ENCODE measurements at places on chromosomes 11 and 22.

- DNase-seq: no peak
Observed at GRCh38 chr11:24828938-24829605, 332.2 kb downstream of the LUZP2 start.

DNA sequence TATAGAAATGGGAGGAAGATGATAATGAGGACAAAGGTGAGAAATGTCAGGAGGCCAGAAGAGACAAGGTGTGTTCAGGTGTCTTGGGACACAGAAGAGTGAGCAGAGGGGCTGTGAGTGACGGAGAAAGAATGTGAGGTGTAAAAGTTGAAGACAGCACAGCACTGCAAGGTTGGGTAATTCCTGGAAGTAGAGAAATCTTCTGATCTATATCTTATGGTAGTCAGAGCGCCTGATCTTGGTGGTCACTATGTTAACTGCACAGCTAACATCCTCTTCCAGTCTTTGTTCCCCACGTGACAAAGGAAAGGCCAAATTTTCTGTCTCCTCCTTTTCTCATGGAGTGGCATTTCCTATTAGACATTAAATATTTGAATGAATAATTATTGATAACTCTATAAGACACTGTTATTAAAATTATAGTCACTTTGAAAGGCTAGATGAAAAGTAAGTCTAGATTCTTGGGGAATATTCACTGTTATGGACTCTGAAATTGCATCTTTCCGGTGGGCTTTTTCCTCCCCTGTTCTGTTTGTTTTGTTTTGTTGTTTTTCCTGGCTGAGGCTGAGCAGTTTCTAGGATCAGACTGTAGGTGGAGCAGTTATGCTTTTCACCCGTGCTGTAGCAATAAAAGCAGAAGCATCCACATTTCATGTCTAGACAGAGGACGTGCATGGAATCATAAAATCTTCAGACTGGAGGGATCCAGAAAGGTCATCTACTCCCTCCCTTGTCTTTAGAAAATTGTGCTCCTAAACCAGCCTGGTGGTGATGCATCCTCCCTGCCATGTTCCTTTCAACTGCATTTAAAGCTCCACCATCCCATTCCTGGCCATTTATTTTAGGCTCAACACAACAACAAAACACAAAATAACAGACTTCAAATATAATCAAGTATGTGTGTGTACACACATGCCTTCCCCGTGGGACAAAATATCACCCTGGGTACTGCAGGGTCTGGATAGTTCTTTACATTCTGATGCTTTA, 26.6 kb downstream of the SC5D start:
- DNase-seq: no peak

GRCh38 chr22:50739894-50740293, 1.9 kb downstream of the ACR start:
- no peak for DNase-seq

DNA sequence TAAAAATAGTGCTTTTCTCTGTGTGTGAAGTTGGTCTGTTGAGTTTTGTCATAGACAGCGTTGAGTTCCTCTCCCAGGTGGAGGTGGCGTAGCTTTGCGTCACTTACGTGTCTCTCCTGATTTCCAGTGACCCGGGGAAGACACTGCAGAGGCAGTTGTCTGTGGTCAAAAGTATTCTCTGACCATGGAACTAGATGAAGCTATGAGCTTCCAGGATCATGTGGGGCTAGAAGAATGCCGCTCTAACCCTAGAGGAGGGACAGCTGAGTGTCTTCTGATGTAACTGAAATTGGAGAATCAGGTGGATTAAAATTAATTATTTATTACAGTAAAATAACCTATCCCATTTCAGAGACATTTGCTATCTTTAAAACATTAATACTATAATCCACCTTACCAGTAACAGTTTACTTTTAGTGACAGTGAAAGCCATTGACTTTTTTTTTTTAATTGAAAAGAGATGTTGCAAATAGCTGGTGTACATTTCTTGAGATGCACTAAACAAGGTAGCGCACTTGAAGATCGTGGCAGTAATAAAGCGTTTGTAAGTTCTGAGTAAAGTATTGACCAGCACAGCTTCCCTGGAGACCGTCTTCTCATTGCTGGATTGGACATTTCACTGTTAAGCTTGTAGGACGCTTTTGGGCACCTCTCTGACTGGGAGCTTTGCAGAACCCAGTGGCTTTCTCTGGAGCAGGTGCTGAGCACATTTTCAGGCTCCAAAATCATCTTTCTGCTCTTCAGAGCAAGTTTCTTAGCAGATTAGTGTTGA, 9.7 kb downstream of the CAT start:
- DNase-seq: no peak

DNA sequence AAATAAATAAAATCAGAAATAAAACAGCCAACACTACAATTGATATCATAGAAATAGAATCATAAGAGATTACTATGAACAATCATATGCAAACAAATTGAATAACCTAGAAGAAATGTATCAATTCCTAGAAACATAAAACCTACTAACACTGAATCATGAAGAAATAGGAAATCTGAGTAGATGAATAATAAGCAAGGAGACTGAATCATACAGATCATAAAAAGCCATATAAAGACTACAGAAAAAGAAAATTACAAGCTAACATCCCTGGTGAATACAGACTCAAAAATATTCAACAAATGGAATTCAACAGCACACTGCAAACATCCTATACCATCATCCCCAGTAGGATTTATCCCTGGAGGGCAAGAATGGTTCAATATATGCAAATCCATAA, 135.6 kb downstream of the SBF2 start:
- DNase-seq: no peak

DNA sequence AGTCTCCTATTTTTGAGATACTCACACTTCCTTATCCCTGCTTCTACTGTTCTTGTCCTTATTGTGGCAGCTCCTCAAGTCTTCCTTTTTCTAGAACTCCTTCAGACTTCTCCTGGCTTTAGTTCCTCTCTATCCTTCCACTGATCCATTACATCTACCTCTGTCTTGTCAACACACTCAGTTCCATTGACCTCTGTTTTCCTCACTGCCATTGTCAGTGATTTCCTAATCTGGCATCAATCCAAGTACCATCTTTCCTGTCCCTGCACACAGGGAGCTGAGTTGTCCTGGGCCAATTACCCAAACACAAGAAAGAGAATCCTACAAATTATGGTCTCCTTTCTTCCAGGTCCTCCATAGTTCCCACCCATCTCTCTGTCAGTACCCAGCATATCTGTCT, 27.9 kb upstream of the RIC3 start:
- no peak for DNase-seq

DNA sequence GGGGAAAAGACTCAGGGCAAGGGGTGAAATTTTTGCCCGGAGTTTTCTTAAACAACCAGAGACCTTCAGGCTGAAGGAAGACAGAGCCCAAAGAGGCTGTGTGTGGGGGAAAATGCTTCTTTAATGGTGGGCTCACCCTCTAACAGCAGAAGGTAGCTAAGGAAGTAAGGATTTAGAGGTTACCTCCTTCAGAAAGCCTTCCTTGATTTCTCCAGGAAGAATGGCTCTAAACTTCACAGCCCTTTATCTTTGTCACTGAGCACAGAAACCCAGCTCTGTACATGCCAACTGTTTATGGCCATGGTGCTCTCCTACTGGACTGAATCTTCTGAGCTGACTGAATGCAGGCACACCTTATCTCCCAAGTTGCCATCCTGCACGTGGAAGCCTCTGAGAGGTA, 196.0 kb downstream of the TENM4 start:
- DNase-seq: no peak

GRCh38 chr11:93942176-93942575, 79.0 kb upstream of the HEPHL1 start:
- no peak for DNase-seq

DNA sequence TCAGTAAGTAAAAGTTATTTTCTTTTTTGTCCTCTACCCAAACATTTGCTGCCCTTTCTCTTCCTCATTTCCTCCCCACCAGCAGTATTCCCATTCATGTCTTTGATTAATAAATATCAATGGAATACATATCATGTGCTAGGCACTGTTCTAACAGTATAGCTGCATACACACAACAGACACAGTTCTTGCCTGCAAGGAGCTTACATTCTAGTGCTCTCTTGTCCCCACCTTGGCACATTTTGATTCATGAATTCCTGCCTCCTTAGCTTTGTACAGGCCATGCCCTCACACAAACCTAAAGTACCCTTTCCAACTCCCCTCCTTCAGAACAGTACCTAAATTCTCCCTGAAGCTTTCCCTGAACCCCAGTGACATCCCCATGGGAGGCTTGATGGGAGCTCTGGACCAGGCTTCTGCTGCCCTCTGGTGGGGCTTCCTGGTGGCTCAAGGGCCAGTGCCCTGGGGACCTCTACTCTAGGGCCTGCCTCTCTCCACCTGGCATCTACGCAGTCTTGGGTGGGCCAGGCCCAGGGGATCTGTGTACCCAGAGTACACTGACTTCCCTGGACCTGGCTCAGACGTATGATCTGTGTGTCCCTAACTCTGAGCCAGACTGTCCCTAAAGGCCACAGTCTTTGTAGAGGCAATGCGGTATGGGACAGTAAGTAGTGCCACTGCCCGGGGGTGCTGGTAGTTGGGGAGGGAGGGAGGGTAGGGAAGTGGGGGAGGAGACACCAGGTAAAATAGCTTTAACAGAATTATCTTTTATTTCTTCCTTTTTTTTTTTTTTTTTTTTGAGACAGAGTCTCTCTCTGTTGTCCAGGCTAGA, 14.1 kb downstream of the RPS13 start:
- peak; percentile 58 for DNase-seq

DNA sequence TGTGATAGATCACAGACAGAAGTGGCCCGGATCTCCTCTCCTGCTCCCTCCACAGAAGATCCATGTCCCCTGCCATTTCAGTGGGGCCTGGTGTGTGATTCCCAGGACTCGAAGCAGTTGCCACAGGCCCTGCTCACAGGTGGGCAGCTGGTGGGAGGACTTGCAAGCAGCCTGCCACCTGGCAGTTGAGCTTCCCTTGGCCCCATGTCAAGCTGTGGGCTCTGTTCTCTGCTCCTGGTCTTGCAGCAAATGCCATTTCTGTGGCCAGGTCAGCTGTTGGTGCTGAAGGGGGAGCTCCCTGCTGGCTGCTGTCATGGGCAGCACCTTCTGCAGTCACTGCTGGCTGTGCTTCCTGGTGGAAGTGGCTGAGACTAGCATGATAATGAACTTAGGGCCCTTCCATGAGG, 59.1 kb upstream of the SLC22A12 start:
- DNase-seq: no peak

- no peak for DNase-seq
Observed at GRCh38 chr11:44766112-44766971, 39.6 kb downstream of the TSPAN18 start.

- no peak for DNase-seq
Observed at GRCh38 chr11:96744697-96745096, 354.9 kb downstream of the JRKL start.

DNA sequence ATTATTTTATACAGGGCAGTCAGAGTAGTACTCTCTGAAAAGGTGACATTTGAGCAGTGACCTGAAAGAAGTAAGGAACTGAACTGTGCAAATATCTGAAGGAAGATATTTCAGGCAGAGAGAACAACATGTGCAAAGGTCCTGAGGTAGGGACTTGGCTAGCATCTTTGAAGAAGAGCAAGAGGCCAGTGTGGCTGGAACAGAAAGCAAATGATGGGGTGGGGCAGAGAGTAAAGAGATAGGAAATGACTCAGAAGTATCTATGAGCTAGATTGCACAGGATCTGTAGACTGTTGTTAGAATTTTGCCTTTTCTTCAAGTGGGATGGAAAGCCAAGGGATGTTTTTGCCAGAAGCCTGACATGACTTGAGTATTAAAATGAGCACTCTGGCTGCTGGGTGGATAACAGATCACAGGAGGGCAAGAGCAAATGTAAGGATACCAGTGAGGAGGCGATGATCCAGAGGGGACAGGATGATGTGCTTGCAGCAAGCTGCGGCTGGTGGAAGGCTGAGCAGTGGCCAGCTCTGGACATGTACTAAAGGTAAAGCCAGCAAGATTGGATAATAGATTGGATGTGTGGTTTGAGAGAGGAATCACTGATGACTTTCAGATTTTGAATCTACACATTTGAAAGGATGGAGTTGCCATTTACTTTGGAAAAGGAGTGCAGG, 33.2 kb upstream of the TTC12 start:
- no peak for DNase-seq

DNA sequence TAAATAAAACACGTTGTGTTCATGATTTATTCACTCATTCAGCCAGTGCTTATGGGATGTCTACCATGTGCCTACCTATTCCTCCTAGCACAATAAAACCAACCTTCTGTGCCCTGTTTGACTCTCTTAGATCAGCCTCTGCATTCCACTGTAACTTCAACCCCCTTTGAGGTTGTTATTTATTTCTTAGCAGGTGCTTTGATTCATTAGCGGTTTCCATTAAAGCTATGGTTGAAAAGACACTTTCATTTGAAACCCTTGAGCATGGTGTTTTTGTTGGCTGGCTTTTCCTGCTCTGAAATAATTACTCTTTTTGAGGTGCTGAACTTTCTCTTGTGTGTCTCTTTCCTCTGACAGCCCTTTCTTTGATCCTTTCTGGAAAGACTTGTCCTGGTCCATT, 570.6 kb upstream of the LARGE1 start:
- DNase-seq: no peak

DNA sequence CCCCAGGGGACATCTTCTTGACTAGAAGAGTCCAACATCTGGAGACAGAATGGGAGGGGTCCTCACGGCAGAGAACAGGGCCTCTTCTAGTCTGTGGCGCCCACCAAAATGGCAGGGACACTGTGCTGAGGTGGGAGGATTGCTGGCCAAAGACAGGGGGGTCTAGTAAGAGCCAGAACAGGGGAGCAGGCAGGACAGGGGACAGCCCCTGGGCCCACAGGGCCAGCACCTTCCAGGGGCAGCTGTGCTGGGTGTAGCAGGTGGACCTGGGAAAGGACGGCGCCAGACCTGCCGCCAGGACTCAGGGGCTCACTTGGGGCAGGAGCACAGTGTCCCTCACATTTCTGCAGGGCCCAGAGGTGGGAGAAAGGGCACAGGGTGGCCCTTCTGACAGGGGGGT, 858 bp upstream of the APOBEC3A start:
- no peak for DNase-seq

- no peak for DNase-seq
Observed at GRCh38 chr11:79501707-79502106, 60.9 kb upstream of the TENM4 start.

DNA sequence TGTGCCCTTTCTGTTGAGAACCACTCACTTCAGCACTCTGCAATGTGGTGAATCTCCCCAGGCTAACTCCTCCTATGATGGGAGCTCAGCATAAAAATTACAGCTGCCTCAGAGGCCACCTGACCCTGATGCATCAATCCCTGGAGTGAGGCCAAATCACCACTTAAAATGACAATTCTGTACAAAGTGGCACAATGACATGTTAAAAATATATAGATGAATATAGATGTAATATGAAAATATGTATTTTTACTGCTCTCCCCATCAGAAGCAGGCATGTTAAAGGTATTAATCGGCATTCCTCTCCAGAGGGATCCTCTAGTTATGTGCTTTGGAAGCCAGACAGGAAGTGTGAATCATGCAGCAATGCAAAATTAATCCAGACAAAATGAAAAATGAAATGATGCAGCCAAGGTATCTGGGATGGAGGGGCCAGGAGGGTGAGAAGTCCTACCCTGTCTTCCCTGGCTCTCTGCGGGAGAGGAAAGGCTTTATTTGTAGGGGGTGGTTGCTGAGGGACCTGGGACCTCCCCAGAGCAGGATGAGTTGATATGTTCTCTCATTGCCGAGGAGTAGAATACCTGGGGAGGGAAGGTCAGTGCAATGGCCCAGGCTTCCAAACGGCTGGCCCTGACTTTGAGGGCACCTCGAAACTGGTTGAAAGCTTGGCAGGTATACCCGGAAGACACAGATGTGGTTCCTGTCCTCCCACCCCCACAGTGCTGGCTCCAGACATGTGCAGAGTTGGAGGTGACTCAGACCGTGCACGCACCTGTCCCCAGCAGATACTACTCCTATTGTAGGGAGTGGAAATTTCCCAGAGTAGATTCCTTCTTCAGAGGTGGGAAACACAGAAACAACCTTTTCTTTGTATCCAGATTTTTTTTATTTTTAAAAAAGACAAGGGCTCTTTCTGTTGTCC, 347.9 kb upstream of the NCAM1 start:
- no peak for DNase-seq
